ENCODE measurements at places on chromosomes 2 and 18. TPM values are rescaled to one million over a fixed set of nuclear protein-coding genes. Genes with fewer than 3 reads are reported as not detected.

Gene MERTK
- total RNA-seq: 6.1 TPM

Gene ANKRD36B
- 8.5 TPM for total RNA-seq

- no peak overlapping the region for H3K4me3 ChIP-seq
- no peaks in the 10 kb centered on the region for H3K36me3 ChIP-seq
- H3K27me3 ChIP-seq: no peaks in the 10 kb centered on the region
- no peaks in the 10 kb centered on the region for H3K4me1 ChIP-seq
- no peak for DNase-seq
Measured at GRCh38 chr2:55408918-55409868, 10.5 kb downstream of the CCDC88A start.

GRCh38 chr2:238021327-238021726 is 39.5 kb upstream of the SCLY start:
- no peaks in the 10 kb centered on the region for H3K27me3 ChIP-seq
- no peak overlapping the region for H3K4me3 ChIP-seq
- H3K4me1 ChIP-seq: no peaks in the 10 kb centered on the region
- no peak for DNase-seq

DNA sequence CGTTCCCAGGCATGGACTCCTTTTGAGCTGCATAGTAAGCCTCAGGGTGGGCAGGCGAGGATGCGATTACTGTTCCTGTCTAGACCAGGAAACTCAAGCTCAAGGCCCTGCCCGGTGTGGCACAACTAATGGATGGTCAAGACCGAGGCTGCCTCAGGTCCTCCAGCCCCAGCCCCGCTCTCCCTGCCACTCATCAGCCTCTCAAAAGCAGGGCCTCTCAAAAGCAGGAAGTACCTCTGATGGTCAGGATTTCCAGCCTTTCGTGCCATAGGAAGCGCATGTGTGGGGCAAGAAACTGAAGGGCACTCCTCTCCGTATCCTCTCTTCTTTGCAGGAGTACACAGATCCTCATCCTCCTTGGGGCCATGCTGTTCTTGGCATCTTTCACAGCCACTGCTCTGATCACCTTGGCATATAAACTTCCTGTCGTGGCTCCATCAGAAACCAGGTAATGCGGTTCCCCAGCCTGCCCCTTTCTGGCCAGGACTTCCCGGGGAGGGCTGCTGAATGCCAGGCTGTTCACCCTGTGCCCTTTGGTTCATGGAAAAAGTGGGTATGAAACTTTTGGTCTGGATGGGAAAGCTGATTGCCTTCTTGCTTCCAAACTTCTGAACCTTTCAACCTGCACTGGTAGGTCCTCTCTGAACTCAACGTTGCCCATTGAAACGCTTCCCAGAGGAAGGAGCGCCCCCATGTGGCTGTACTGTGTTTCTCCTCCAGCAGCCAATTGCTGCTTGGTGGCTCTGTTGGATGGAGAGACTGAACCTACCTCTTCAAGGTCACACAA is 82.8 kb upstream of the SEC11C start:
- no peak overlapping the region for H3K27ac ChIP-seq
- H3K27me3 ChIP-seq: no peaks in the 10 kb centered on the region
- no peak overlapping the region for H3K4me3 ChIP-seq
- no peaks in the 10 kb centered on the region for H3K4me1 ChIP-seq

Gene PPP4R3B
- 38.8 TPM for total RNA-seq
